ENCODE measurements at places on chromosomes 3 and 15. TPM values are rescaled to one million over a fixed set of nuclear protein-coding genes. Genes with fewer than 3 reads are reported as not detected.
A peak's percentile ranks its signal among the peaks of the same experiment; 100 is the strongest.

DNA sequence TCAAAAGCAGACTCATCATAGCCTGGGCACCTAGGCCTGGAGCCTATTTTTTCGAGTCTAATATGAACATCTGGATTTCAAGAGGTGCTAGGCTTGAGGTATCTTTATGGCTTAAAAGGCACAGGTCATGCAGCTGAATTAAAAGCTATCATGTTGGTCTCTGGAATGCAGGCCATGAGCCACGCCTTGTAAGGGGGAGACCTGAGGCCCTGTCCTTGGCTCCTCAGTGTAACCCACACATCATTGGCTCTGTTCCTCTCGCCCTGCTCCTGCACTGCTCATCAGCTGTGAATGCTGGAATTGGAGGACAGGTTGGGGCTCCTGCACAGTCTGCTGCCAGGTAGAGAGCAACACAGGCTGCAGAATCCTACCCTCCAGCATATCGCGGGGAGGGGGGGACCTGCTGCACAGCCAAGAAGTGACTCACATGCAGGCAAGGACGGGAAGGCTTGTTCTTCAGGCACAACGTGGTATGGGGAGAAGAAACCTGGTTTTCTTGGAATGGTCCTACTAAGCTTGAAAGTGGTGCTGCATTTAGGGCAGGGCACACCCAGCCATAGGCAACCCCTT, 146.0 kb downstream of the CHST2 start:
- no peaks in the 10 kb centered on the region for H3K27me3 ChIP-seq
- DNase-seq: no peak
- no peaks in the 10 kb centered on the region for H3K4me1 ChIP-seq

- H3K27me3 ChIP-seq: no peaks in the 10 kb centered on the region
- no peak overlapping the region for H3K27ac ChIP-seq
- no peaks in the 10 kb centered on the region for H3K4me1 ChIP-seq
Measured at GRCh38 chr15:72372361-72372760, 3.5 kb downstream of the HEXA start.

The CELSR3 gene
- total RNA-seq: 7.8 TPM

The TMEM42 gene
- 13.9 TPM for total RNA-seq

The MESP2 gene
- total RNA-seq: 0.20 TPM

The ZNF860 gene
- total RNA-seq: 2.9 TPM

DNA sequence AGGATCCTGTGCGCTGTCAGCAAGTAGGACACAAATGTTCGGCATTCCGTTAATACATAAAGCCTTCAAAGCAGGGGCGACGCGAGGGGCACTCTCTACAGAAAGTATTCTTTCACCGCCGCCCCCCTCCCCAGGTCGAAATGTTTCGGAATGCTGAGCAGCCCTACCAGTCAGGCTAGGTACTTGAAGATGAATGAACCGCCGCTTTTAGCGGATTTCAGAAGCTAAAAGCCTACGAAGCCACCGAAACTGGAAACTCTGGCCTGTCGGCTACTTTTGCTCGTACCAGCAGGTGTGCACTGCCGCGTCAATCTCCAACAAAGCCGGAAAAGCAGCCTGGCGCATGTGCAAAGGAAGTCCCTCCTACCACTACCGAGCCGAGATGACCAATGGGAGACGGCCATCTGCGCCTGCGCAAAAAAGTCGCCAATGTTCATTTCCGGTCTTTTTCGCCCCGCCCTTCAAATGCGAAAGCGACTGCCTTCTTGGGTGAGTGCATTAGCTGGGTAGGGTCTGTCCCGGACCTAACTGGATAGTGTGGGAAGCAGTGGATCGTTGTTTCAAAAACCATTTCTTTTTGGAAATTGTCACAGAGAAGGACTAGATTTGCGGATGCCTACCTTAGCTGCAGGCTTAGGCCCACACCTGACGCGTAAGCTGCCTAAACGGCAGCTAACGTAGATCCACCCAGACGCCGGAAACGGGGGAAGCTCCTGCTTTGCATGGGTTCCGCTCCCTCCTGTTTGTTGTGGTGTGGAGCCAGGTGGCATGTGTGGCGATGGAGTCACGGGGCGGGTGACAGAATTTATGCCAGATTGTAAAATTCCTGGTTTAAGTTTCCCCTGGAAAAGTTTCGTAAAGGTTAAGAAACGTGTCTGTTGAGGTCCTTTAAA, at the start of gene WDR5B:
TSS of gene WDR5B (minus strand) at position 301 of the 893 bp plus-strand sequence. CDS start 534 bp downstream, outside the sequence.
- peaks cover 7% of the 10 kb centered on the region for H3K36me3 ChIP-seq
- H3K4me3 ChIP-seq: peak within 1 kb of the TSS; percentile 84
- peaks cover 15% of the 10 kb centered on the region for H3K4me1 ChIP-seq
- no peaks in the 10 kb centered on the region for H3K27me3 ChIP-seq

GRCh38 chr3:114830652-114831051, 316.4 kb downstream of the ZBTB20 start:
- DNase-seq: no peak
- H3K27me3 ChIP-seq: no peaks in the 10 kb centered on the region
- no peaks in the 10 kb centered on the region for H3K36me3 ChIP-seq
- peaks cover 11% of the 10 kb centered on the region for H3K4me1 ChIP-seq
- no peak overlapping the region for H3K27ac ChIP-seq

The C15orf62 gene
- 0.10 TPM for total RNA-seq

- no peak for DNase-seq
- no peaks in the 10 kb centered on the region for H3K4me1 ChIP-seq
Measured at GRCh38 chr3:62873761-62874710, 1.2 kb downstream of the CADPS start.

The RBP2 gene
- not detected for total RNA-seq

GRCh38 chr3:138785951-138786350, 48.8 kb downstream of the PIK3CB start:
- no peak overlapping the region for H3K27ac ChIP-seq
- no peak overlapping the region for H3K4me3 ChIP-seq
- no peak for DNase-seq
- no peaks in the 10 kb centered on the region for H3K4me1 ChIP-seq

DNA sequence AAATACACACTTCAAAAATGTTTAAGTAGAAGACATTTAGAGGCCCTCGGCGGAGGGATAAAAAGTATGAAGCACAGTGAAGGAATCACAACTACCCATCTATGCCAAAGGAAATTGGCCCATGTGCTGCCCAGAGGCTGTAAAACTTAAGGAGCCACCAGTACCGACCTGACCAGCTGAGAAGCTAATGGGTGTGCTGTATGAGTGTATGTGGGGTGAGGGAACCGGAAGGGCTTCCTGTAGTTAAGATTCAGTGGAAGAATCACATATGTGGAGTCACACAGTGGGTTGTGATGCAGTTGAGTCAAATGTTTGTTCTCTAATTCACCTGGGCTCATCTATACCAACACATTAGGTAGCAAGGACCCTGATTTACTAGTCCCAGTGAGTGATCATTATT, 516.0 kb upstream of the IL12A start:
- H3K4me1 ChIP-seq: no peaks in the 10 kb centered on the region
- no peak for DNase-seq
- no peak overlapping the region for H3K27ac ChIP-seq
- no peak overlapping the region for H3K4me3 ChIP-seq
- no peaks in the 10 kb centered on the region for H3K36me3 ChIP-seq

- H3K27me3 ChIP-seq: no peaks in the 10 kb centered on the region
- no peaks in the 10 kb centered on the region for H3K4me1 ChIP-seq
- no peaks in the 10 kb centered on the region for H3K36me3 ChIP-seq
- H3K4me3 ChIP-seq: no peak overlapping the region
- H3K27ac ChIP-seq: no peak overlapping the region
Measured at GRCh38 chr3:52859686-52860423, 25.0 kb upstream of the MUSTN1 start.

The MESD gene
- 22.5 TPM for total RNA-seq

GRCh38 chr3:121624147-121624899, 31.1 kb downstream of the FBXO40 start:
- H3K27me3 ChIP-seq: no peaks in the 10 kb centered on the region
- H3K36me3 ChIP-seq: no peaks in the 10 kb centered on the region
- no peaks in the 10 kb centered on the region for H3K4me1 ChIP-seq
- H3K4me3 ChIP-seq: no peak overlapping the region

- no peaks in the 10 kb centered on the region for H3K36me3 ChIP-seq
- H3K27ac ChIP-seq: no peak overlapping the region
- DNase-seq: no peak
- H3K4me3 ChIP-seq: no peak overlapping the region
- no peaks in the 10 kb centered on the region for H3K4me1 ChIP-seq
- H3K27me3 ChIP-seq: no peaks in the 10 kb centered on the region
Measured at GRCh38 chr3:151276687-151277042, 1.7 kb downstream of the P2RY14 start.

The MORC1 gene
- total RNA-seq: not detected

DNA sequence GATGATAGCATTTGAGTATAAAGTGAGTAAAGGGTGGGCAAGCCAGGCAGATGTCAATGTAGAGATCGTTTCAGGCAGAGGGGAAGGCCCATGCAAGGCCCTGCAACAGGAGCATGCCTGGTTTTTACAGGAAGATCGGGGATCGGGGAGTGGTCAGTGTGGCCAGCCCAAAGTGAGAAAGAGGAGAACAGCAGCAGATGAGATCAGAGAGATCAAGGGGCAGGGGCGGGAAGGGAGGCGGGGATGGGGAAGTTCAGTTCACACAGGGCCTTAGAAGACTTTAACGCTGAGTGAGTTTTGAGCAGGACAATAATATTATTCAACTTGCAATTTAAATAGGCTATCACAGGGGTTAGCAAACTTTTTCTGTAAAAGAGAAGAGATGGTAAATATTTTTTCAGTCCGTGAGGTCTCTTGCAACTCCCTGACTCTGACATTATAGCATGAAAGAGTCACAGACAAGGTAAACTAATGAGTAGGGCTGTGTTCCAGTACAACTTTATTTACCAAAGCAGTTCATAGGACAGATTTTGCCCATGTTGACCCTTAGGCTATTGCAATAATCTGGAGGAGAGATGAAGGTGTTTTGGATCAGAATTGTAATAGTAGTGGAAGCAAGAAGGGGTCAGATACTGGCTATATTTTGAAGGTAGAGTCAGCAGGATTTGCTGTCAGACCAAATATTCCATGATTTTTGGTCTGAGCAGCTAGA, 12.4 kb upstream of the CD47 start:
- H3K27ac ChIP-seq: no peak overlapping the region
- H3K4me3 ChIP-seq: no peak overlapping the region
- DNase-seq: no peak
- H3K4me1 ChIP-seq: no peaks in the 10 kb centered on the region

GRCh38 chr15:25171111-25171811, 216.5 kb downstream of the SNRPN start:
- no peaks in the 10 kb centered on the region for H3K36me3 ChIP-seq
- H3K4me1 ChIP-seq: no peaks in the 10 kb centered on the region
- no peak overlapping the region for H3K4me3 ChIP-seq
- no peak for DNase-seq
- H3K27me3 ChIP-seq: no peaks in the 10 kb centered on the region
- no peak overlapping the region for H3K27ac ChIP-seq

DNA sequence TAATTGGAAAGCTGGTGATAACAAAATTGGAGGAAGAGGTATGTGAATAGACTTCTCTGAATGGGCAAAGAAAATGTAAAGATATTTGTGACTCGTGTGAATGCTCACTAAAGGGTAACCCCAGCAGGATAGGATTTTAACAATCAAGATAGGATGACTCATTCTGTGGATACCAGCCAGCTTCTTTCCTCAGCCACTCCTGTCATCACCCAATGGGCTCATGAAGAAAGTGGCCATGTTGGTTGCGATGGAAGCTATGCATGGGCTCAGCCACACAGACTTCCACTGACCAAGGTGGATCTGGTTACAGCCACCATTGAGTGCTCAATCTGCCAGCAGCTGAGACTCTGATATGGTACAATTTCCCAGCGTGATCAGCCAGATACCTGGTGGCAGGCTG, 40.9 kb downstream of the STRIT1 start:
- DNase-seq: no peak
- H3K27ac ChIP-seq: no peak overlapping the region
- no peak overlapping the region for H3K4me3 ChIP-seq
- no peaks in the 10 kb centered on the region for H3K36me3 ChIP-seq

GRCh38 chr3:115254492-115255196, 107.6 kb upstream of the ZBTB20 start:
- no peak for DNase-seq
- no peaks in the 10 kb centered on the region for H3K27me3 ChIP-seq
- peaks cover 5% of the 10 kb centered on the region for H3K4me1 ChIP-seq
- no peaks in the 10 kb centered on the region for H3K36me3 ChIP-seq

DNA sequence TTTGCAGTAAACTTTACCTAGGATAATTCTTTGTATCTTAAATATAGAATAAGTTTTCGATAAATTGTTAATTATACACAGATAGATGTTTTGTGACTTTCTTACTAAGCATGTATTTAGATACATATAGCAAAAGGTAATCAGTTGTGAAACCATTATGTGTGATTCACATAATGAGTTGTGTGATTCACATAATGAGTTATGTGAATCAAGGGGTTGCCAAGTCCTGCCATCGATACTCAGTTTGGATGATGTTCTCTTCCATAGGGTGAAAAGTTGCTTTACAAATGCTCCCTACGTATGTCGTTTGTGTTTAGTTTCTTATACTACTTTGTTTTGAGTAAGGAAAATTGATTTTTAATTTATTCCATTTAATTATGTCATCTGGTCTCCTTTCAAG, 682.1 kb downstream of the MECOM start:
- no peak overlapping the region for H3K4me3 ChIP-seq
- no peak overlapping the region for H3K27ac ChIP-seq
- no peaks in the 10 kb centered on the region for H3K36me3 ChIP-seq

DNA sequence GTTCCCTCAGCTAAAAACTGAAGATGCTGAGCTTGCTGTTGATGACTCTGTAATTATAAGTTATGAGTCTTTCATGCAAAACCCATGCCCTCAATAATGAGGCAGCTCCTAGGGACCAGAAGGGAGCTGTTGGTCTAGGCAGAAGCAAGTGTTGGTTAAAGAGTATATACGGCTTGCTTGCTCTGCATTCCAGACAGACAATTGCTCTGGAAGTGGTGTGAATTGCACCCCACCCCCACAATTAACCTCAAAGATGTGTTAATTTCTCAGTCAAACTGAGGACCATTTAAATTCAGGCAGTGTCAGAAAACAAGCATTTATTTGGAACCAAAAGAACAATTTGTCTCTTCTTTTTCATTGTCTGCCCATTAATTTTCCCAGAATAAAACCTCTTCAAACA, 163.5 kb upstream of the EOMES start:
- H3K27ac ChIP-seq: no peak overlapping the region
- no peak overlapping the region for H3K4me3 ChIP-seq
- no peaks in the 10 kb centered on the region for H3K27me3 ChIP-seq
- no peak for DNase-seq
- H3K36me3 ChIP-seq: no peaks in the 10 kb centered on the region
